ENCODE measurements at places on chromosomes 7 and 10.
A peak's percentile ranks its signal among the peaks of the same experiment; 100 is the strongest.

- no peak for DNase-seq
Measured at GRCh38 chr10:118115701-118116100, 69.0 kb upstream of the RAB11FIP2 start.

DNA sequence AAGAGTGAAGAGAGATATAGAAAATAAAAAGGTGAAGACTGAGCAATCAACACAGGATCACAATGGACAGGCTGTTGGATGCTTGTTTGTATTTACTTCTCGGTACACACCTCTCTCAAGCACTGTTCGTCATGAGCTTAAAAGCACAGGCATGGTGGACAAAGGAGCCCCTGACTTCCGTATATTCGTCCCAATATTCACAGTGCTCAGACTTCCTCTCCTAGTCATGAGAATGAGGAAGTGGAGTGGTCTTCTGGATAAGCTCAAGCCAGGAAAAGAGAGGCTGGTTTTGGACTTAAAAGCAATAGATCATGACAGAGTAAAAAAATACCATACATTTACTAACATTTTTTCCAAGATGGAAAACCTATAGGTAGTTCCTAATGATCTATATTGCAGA, 172.5 kb downstream of the SORCS1 start:
- no peak for DNase-seq

DNA sequence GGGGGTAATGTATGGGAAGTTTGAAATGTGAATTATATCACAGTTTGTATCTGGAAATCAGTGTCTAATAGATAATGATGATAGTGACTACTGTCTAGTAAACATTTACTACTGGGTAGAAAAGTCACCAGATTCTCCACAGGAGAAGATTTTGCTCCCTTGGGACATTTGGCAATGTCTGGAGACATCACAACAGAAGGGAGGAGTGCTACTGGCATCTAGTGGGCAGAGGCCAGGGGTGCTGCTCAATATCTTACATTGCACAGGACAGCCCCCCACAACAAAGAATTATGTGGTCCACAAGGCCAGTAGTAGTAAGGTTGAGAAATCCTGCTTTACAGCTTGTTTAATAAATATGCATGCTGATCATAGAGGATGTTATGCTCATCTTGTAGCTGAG, 92.3 kb upstream of the PRPS1L1 start:
- DNase-seq, result peak; percentile 41

DNA sequence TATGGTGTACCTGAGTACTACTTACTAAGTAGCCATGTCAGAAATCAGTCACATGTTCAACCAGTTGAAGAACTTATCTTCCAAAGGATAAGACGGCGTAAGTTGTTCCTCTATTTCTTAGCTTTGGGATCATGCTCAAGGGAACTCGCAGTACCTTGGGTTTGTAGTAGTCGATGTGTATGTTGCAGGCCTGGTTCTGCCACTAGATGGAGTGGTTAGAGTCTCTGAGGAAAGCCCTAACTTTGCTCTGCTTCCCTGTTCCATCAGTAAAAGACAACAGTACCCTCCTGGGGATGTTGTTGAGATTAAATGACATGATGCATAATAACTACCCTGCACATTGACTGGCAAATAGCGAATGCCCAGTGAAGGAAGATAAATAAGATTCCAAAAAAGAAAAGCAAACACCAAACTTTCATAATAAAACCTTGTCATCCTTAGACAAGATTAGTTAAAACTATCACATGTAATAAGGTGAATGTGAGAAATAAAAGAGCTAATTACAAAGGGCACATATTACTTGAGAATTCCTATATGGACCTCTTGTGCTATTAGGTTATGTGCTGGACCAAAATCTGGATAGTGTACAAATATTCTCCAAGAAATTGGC, 165.9 kb downstream of the ABCA13 start:
- peak; percentile 4 for DNase-seq

GRCh38 chr7:102153599-102153946, 133.1 kb upstream of the SH2B2 start:
- DNase-seq, result no peak

GRCh38 chr10:99604862-99605261, 15.4 kb downstream of the SLC25A28 start:
- no peak for DNase-seq

- DNase-seq, result no peak
Measured at GRCh38 chr10:5552376-5553321, 27.9 kb downstream of the CALML3 start.

- DNase-seq, result no peak
Measured at GRCh38 chr10:121216295-121216694, 365.1 kb downstream of the WDR11 start.

DNA sequence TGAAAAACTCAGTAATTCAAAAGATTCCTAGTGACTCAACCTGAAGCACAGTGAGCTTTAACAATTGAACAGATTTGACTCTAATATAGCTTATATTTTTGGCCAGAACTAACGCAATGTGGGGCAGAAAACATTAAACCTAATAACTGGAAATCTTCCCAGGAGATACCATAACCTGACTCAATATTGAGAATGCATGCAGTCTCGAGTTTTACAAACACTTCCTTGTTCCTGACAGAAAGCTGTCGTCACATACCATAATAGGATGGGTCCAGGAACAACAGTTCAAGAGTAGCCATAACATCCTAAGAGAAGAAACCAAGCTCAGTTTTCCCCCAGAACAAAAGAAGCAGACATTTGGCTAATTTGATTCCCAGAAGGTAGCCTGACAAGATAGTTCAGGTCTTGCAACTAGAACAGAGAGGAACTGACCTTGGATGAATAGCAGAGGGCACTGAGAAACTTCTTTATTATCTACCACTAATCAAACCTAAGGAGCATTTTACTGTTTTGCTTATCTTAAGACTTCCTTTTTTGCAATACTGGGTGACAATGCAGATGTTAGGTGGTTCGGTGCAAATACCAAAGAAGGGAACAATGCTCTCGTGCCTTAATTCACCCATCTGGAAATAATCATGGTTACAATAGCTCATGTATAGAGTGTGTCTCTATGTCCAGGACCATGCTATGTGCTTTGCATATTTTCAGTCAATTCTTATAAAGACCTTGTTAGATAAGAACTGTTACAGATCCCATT, 38.6 kb upstream of the ACSL5 start:
- DNase-seq, result no peak

DNA sequence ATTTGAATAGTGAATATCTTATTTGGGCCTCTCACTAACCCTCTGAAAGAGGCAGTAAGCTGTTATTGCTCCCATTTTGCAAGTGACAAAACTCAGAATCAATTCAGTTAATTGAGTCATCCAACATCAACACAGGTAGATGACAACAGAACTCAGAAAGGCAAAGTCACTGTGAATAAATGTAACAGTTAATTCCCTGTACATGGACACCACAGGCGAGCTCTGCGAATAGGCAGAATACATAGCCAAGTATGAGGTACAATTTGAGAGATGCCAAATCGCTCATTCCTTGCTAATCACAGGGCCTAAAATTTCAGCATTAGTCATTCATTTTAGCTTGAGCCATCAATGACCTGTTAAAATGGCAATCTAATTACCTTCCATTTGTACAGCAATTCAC, 52.6 kb upstream of the HECTD2 start:
- DNase-seq, result no peak

DNA sequence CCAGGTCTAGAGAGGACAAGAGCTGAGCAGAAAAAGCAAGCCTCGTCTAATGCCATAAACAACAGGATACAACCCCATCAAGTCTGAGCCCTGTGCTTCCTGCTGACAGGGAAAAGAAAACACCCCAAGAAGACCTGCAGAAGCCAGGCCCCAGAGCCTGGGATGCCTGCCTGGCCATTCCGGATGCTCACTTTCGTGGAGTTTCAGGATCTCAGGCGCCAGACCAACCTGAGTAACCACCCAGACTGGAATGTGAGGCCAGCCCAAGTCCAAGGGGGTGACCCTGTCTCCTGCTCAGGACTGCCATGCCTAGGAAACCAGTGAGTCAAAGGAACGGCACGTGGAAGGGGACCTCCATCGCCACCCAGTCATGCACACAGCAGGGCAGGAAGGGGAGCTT, 74.3 kb downstream of the PLXNA4 start:
- no peak for DNase-seq

DNA sequence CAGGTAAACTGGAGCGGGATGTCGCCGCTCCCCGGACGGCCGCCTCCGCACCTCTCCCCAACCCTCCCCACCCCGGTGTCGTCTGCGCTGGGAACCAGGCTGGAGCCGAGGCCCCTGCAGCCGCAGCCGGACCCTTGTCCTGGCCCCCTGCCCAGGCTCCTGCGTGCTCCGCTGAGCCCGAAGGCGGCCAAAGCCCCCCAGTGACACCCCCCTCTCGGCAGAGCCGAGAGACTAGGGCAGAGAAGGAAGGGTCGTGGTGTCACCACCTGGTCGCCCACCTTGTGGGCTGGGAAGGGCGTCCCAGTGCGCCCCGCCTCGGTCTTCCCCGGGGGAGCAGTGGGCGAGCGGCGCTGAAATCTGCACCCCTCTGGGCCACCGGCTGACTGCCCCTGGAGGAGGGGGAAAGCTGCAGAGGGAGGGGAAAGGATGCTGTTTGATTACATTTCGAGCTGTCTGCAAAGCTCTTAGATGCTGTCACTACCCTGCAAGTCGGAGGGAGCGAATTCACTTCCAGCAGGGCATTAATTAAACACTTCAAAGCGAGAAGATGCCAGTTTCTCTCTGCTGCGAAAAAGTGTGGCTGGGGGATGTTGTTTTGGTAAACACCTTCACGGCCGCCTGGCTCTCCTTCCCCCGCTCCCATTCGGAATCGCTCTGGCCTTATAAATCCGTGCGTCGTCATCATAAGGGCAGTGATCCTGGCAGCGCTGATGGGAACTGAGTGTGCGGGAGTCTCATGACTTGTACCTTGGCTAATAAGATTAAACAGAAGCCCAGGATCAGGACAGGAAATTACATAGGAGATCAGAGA, 622 bp downstream of the DYNC1I1 start:
- no peak for DNase-seq

GRCh38 chr7:1548438-1548831, 7.6 kb downstream of the TMEM184A start:
- no peak for DNase-seq

- peak; percentile 15 for DNase-seq
Measured at GRCh38 chr10:89615824-89616223, 29.2 kb downstream of the PANK1 start.

DNA sequence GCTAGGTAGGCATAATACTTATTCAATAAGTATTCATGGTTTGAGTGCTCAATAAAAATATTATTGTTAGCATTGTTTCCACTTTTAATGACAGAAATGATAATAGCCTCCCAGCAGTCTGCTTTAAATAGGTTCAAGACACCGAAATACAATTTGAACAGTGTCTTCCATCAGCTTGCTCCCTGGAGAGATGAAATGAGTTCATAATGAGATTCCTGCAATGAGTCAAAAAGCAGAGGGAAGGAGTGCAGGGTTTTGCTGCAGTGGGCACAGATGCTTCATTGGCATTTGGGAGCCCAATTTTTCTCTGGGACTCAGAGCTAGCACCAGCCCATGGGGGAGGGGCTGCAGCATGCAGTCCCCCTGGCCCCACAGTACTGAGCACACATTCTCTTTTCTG, 32.6 kb upstream of the CHCHD3 start:
- DNase-seq, result no peak

GRCh38 chr7:66043681-66044497, 31.7 kb upstream of the ASL start:
- DNase-seq, result peak; percentile 17

DNA sequence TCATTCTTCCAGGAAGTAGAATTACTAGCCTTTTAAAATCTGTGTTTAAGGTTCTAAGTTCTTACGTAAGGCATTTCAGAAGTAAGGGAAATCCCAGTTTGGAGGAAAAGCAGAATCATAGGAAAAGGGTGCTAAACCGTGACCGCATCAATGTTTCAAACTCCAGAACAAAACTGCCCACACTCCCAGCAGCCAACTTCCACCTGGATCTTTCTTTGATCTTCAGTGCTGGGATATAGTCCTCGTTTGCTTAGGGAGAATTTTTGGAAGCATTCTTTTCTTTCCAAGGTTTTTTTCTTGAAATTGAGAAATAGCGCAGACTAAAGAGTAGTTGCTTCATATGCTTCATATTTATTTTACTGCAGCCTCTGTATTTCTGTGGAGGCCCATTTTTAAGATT, 8.9 kb downstream of the PROSER2 start:
- DNase-seq, result no peak

DNA sequence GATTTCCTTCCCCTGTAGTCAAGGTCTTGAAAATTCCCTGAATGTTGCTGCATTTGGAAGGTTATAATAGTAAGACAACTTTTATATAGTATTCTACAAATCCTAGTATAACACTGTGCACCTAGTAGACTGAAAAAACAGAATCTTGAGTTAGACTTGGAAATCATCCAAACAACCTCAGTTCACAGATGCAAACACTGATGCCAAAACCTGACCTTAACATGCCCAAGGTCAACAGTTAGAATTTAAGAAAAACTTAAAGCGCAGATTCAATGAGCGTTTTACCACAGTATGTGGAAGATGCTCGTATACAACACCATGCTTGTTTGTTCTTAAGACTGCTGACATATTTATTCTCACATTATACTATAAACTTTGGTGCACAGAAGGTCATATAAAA, 3.0 kb downstream of the PIP4K2A start:
- no peak for DNase-seq

GRCh38 chr10:53361281-53361680, 588.7 kb upstream of the MBL2 start:
- no peak for DNase-seq

GRCh38 chr7:5238500-5238899, 44.2 kb upstream of the SLC29A4 start:
- no peak for DNase-seq

DNA sequence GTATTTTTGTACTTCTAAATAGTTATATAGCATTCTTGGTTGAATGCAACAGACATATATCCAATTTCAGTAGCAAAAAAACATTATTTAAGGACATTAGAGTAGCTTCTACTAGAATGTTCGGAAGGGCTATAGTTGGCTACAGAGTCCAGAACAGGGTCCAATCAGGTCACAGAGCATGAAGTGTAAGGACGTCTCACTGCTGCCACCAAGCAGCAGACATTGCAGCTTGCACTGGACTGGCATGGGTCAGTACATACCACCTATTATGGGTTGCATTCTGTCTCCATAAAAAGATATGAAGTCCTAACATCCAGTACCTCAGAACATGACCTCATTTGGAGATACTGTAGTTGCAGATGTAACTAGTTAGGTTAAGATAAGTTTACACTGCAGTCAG, 87.3 kb downstream of the LHFPL3 start:
- no peak for DNase-seq

DNA sequence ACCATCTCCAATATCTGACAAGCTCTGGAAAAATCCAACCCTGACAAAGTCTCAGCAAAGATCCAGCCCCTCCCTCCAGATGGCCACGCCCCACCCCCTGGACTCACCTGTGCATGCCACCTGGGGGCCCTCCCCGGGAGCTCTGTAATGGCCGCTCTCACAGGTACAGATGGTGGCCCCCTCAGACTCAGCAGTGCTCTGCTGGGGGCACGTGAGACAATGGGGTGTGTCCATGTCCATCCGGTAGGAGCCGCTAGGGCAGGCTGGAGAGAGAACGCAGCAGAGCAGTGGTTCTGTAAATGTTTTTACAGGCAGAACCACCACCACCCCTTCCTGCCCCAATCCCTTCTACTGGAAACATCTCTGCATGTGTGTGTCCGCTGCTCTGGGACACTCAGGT, 9.5 kb downstream of the EPHA1 start:
- no peak for DNase-seq

All from fibroblast of skin of back (primary cell).